ENCODE measurements at places on chromosomes 3 and 15. TPM values are rescaled to one million over a fixed set of nuclear protein-coding genes. Genes with fewer than 3 reads are reported as not detected.
A peak's percentile ranks its signal among the peaks of the same experiment; 100 is the strongest.

- H3K4me1 ChIP-seq: no peaks in the 10 kb centered on the region
- DNase-seq: peak; percentile 23
- H3K27me3 ChIP-seq: no peaks in the 10 kb centered on the region
- H3K27ac ChIP-seq: no peak overlapping the region
These were observed 61.4 kb upstream of the ARHGEF26 start for GRCh38 chr3:154059833-154060232.

GRCh38 chr15:47326410-47327333, 390.6 kb upstream of the SEMA6D start:
- no peaks in the 10 kb centered on the region for H3K27me3 ChIP-seq
- no peak overlapping the region for H3K4me3 ChIP-seq
- no peak overlapping the region for H3K27ac ChIP-seq

GRCh38 chr3:71492566-71492965, 91.0 kb downstream of the FOXP1 start:
- no peaks in the 10 kb centered on the region for H3K27me3 ChIP-seq
- peaks cover 14% of the 10 kb centered on the region for H3K4me1 ChIP-seq
- peaks cover 9% of the 10 kb centered on the region for H3K36me3 ChIP-seq
- no peak overlapping the region for H3K27ac ChIP-seq
- DNase-seq: no peak
- H3K4me3 ChIP-seq: no peak overlapping the region

DNA sequence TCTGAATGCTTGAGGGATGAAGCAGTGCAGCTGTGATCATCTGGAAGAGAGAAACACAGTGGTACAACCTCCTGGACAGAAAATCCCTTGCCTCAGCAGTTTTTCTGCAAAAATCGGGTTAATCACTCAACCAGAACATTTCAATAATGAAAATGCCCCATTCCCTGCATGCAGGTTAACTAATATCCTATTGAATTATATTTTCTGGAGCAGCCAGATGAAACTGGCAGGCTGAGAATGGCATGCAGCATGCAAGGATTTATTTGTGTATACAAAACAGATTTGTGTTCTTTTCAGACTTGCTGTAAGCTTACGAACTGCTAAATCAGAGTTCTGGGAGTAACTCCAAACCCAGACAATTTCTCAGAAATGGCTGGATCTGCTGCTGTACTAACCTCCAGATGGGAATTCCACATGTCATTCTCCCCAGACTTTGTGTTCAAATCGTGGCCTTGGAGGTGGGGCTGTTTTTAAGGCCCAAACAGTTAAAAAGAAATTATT, 39.1 kb downstream of the SLC9A9 start:
- H3K27ac ChIP-seq: no peak overlapping the region
- no peaks in the 10 kb centered on the region for H3K36me3 ChIP-seq
- DNase-seq: no peak
- no peak overlapping the region for H3K4me3 ChIP-seq
- no peaks in the 10 kb centered on the region for H3K27me3 ChIP-seq
- H3K4me1 ChIP-seq: no peaks in the 10 kb centered on the region

CPLX3 gene
- total RNA-seq: 0.29 TPM

DNA sequence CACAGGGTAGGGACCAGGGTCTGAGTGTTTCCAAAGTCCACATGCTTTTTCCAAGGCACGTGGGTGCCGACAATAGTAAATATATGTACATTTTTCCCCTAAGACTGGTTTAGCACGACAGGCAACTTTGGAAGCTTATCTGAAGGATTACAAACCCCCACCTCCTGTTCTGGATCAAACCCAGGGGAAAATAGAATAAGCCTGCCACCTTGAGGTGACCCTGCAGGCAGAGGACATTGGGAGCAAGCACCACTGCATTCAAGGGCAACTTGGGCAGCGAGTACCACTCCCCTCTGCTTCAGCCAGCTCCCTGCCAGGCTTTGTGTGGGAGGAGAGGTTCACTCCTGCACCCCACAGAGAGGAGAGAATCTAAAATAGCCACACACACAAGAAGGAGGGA, 44.8 kb downstream of the KBTBD12 start:
- peak; percentile 82 for DNase-seq
- H3K4me3 ChIP-seq: no peak overlapping the region
- H3K27ac ChIP-seq: no peak overlapping the region
- H3K4me1 ChIP-seq: peaks cover 31% of the 10 kb centered on the region
- H3K27me3 ChIP-seq: no peaks in the 10 kb centered on the region

DNA sequence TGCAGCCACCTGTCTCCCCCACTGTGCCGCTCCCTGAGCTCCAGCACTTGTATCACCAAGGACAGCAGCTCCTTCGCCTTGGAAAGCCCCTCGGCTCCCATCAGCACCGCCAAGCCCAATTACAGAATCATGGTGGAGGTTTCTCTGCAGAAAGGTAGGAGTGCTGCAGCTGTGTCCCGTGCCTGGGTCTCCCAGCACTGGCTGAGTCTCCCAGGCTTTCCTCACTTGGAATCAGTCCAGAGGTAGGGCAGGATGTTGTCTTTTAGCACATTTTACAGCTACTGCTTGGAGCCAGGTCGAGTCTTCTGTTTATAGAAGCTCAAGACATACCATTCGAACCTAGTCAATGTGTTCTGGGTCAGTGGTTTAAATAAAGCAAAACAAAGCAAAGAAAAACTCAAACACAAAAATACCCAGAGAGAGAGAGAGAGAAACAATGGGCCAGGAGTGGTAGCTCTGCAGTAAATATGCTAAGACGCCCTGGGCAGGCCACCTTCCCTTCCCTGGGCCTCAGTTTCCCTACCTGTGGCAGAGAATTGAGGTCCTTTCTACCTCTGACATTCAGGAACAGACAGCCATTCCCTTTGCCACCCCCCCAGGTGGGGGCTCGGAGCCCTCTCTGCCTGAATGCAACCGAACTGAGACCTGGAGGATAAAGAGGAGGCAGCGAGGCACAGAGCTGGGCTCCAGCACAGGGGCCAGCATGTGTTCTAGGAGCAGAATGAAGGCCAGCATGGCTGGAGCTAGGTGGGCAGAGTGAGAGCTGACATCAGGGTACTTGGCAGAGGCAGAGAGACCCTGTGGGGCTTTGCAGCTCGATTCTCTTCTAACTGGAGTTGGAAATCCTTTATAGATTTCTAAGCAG, 44.1 kb downstream of the STARD5 start:
- peaks cover 83% of the 10 kb centered on the region for H3K27me3 ChIP-seq
- H3K4me3 ChIP-seq: no peak overlapping the region
- H3K27ac ChIP-seq: no peak overlapping the region
- DNase-seq: no peak
- H3K4me1 ChIP-seq: no peaks in the 10 kb centered on the region

- no peak overlapping the region for H3K27ac ChIP-seq
- no peak for DNase-seq
- peaks cover 14% of the 10 kb centered on the region for H3K27me3 ChIP-seq
These were observed 333.4 kb upstream of the THRB start for GRCh38 chr3:24828011-24828410.

AHSG gene
- 0.24 TPM for total RNA-seq

DNA sequence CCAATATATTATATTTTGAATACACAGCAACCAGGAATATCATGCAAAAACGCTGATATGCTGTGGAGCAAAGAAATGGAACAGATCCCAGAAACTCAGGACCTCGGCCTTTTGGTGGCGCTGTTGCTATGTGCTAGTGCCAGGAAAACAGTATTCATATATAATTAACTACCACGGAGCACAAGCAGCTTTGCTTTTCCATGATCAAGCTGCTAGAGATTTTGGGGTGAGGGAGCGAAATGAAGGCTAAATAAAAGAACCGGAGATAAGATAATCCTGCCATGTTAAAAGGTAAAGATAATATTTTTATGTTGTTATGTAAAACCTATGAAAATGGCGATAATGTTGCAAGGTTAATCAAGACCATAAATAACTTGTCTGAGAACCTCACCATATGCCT, 157.7 kb upstream of the FAM3D start:
- H3K4me1 ChIP-seq: peaks cover 11% of the 10 kb centered on the region
- DNase-seq: peak; percentile 70
- no peaks in the 10 kb centered on the region for H3K36me3 ChIP-seq
- no peak overlapping the region for H3K4me3 ChIP-seq
- H3K27me3 ChIP-seq: no peaks in the 10 kb centered on the region

GRCh38 chr15:93948726-93949125, 282.6 kb upstream of the MCTP2 start:
- H3K4me1 ChIP-seq: no peaks in the 10 kb centered on the region
- H3K36me3 ChIP-seq: no peaks in the 10 kb centered on the region
- H3K27me3 ChIP-seq: no peaks in the 10 kb centered on the region
- no peak overlapping the region for H3K4me3 ChIP-seq
- no peak overlapping the region for H3K27ac ChIP-seq

DLL4 gene
- total RNA-seq: not detected

- no peak for DNase-seq
- H3K4me3 ChIP-seq: no peak overlapping the region
- H3K4me1 ChIP-seq: no peaks in the 10 kb centered on the region
- H3K27ac ChIP-seq: no peak overlapping the region
- H3K36me3 ChIP-seq: no peaks in the 10 kb centered on the region
These were observed 153.4 kb upstream of the MME start for GRCh38 chr3:154926721-154927120.

GRCh38 chr3:135451037-135451785, 514.3 kb upstream of the PPP2R3A start:
- H3K4me1 ChIP-seq: no peaks in the 10 kb centered on the region
- no peak overlapping the region for H3K4me3 ChIP-seq

DNA sequence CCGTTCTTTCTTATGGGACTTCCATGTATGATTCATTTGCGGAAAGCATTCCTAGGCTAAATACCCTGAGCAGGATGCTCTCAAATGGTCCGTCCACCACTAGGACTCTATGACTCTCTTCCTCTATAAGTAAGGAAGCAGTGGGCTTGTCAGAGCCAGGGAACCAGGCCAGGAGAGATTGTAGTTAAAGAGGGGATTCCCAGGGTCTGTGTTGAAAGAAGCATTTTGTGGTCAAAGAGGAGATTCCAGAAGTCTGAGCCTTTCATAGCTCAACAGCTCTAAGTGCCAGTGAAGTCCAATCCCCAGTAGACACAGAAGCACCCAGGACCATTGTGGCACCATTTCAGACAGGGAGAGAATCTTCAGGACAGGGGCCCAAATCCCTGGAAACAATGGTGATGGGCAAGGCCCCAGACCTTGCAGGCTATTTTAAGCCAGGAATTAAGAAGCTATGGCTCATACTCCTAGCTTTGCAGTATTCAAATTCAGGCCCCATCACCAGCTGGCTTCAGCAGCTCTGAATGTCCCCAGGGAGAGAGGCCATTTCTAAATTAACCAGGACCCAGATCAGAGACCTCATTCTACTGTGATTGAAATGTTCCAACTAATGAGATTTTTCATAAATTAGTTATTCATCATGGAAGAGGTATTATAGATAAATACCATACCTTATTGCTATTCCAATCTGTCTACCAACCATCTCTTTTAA, 81.7 kb downstream of the CD47 start:
- no peak for DNase-seq
- no peaks in the 10 kb centered on the region for H3K36me3 ChIP-seq
- H3K27me3 ChIP-seq: no peaks in the 10 kb centered on the region
- H3K27ac ChIP-seq: no peak overlapping the region
- no peak overlapping the region for H3K4me3 ChIP-seq

NAALADL2 gene
- 36.7 TPM for total RNA-seq

Data from Calu3 (cell line).